ENCODE measurements at places on chromosomes 13 and 19. TPM values are rescaled to one million over a fixed set of nuclear protein-coding genes. Genes with fewer than 3 reads are reported as not detected.

KDM4B gene
- 38.6 TPM for total RNA-seq

ATP4A gene
- total RNA-seq: not detected

CLEC11A gene
- total RNA-seq: 4.0 TPM

CYP4F11 gene
- 0.30 TPM for total RNA-seq

BCAM gene
- 91.9 TPM for total RNA-seq

ZSCAN1 gene
- not detected for total RNA-seq

DACT3 gene
- total RNA-seq: 14.1 TPM

TMEM259 gene
- total RNA-seq: 106 TPM

PTGER1 gene
- not detected for total RNA-seq

GRCh38 chr19:41569481-41570150 lies 6.3 kb upstream of the CEACAM21 start:
- DNase-seq: no peak

GRCh38 chr13:90156390-90156789 lies 1191.1 kb upstream of the MIR17HG start:
- DNase-seq: no peak

DNA sequence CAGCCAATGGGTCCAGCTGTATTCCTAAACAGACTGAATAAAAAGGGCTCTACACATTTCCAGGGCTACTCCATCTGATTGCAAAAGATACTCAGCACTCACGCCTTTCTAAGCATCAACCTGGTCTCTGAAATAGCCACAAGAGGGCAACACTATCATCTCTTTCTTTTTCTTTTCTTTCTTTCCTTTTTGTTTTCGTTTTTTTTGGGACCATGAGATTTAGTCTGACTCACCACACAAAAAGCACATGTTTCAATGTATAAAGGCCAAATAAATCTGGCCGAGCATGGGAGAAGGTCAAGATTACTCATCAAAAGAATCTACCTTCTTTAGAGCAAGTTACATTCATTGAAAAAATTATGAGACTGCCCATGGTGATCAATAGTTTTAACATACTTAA lies 805.6 kb upstream of the ARGLU1 start:
- no peak for DNase-seq

DNA sequence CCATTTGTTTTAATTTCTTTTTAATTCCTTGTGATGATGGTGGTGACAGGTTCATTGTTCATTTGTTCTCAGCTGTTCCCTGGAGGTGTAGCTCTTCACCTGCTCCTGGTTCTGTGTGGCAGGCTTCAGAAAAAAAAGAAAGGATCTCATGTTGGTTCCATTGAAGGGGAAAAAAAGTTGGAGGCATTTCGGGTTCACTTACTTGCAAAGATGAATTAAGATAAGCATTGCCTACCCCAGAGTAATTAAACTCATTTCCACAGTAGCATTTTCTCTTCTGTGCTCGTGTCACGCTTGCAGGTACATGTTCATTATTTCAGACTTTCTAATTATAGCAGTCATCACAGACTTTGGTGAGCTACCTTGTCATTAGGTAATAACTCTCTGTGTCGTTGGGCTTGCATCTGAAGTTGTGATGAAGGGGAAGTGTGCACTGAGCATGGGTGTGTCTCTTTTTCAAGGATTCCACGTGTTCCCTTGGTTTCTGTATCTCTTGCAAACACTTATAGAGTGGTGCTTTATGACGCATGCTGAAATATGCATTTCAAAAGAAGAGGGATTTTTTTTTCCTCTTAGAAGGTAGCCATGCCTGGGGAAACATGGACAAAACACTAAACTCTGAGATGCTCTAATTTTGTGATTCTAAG lies 69.1 kb downstream of the MTUS2 start:
- no peak for DNase-seq

DNA sequence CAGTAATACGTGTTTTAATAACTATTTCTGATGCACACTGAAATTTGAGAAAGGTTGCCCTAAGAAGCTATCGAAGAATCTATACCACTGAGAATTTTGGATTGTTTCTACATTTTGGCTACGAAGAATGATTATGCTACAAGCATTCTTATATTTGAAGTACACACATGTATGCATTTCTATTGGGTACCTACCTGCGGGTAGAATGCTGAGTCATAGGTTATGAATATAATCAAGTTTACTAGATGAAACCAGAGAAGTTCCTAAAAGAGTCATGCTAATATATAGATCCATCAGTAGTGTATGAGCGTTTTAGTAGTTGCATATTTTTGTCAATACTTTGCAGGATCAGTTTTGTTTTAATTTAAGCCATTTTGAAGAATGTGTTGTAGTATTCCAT lies 62.0 kb upstream of the PCDH20 start:
- no peak for DNase-seq

GRCh38 chr19:13160557-13160956 lies 10.3 kb downstream of the IER2 start:
- DNase-seq: no peak

DNA sequence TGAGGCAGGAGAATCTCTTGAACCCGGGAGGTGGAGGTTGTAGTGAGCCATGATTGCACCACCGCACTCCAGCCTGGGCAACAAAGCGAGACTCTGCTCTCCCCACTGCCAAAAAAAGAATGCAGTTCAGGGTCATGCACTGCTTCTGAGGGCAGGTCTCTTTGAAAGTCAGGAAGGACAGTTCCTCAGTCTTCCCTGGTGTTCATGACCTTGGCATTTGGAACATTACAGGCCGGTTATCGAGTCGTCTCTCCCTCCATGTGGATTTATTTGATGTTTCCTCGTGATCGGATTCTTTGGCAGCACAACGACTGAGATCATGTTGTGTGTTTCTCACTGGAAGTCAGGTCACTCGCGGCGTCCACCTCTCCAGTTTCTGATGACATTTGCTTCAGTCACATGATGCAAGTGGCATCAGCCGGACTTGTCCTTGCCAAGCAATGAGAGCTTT lies 17.2 kb downstream of the FGF21 start:
- no peak for DNase-seq

DNA sequence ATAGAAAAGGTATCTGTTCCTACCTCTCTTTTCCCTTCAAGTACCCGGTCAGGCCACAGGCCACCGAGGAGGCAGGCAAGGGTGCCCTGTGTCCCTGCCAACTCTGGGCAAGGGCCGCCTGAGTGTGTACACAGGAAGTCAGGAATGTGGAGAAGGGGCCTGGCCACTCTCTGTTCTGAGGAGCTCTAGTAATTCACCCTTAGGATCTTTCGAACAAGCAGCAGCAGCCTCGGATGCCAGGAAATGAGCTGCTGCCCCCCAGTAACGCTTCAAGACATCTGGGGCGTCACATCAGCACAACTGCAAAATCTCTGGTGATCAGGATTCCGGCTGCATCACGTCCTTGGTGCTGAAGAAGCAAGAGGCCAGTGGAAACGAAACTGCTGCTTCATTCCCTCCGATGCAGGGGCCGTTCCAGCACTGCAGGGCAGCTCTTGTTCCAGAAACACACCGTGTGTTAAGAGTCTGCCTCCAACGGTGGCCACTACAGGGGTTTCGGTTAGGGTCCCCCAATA lies 2.0 kb downstream of the RAB20 start:
- DNase-seq: peak; percentile 64

DNA sequence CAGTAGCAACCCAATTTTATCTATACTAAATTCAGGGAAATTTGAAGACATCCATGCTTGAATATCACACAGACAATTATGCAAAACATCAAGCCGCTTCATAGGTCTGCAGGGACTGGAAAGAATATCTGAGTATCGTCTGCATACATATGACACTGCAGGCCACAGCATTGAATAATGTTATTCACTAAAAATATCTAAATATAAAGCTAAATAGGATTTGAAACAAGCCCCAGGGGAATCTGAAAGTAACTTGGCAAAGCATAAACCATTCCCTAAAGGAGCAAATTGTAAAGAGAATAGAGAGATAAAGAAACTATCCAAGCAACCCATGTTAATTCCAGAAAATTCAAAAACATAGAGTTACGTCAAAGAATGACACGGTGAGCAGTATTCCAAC lies 1251.0 kb downstream of the PCDH17 start:
- DNase-seq: no peak

GRCh38 chr19:676339-677105 lies at the start of gene FSTL3:
Gene FSTL3 (plus strand): TSS chr19:676392. CDS start chr19:676424, 32 bp downstream.
- no peak for DNase-seq

- no peak for DNase-seq
These were observed 661 bp downstream of the PALM3 start for GRCh38 chr19:14061081-14061749.

DNA sequence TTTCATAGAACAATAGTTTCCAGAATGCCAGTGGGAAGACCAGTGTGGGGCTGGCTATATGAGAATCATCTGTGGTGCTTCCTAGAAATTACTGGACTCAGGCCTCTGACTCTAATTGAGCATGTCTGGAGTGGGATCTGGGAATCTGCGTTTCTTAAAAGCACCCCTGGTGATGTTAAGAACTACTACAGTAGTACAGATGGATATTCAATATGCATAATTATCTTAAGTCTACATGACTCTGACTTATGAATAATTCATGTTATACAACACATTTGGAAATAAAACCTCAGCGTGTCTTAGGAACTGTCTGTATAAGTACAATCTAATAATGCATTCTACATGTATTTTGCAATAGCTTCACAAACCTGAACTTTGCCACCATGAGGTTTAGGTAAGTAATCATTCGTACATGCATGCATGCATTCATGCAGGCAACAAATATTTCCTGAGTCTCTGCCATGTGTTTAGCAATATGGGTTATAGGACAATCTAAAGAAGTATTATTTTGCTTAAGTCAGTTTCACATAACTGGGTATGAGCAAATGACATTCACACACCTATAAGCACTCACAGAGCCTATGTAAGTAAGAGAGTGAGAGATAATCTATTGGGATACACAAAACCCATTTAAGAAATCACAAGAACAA lies 62.0 kb downstream of the EPSTI1 start:
- no peak for DNase-seq

GRCh38 chr19:54684527-54684926 lies 21.7 kb downstream of the LILRB4 start:
- no peak for DNase-seq

GRCh38 chr19:7652061-7652641 lies 15.2 kb downstream of the STXBP2 start:
- peak; percentile 94 for DNase-seq

DNA sequence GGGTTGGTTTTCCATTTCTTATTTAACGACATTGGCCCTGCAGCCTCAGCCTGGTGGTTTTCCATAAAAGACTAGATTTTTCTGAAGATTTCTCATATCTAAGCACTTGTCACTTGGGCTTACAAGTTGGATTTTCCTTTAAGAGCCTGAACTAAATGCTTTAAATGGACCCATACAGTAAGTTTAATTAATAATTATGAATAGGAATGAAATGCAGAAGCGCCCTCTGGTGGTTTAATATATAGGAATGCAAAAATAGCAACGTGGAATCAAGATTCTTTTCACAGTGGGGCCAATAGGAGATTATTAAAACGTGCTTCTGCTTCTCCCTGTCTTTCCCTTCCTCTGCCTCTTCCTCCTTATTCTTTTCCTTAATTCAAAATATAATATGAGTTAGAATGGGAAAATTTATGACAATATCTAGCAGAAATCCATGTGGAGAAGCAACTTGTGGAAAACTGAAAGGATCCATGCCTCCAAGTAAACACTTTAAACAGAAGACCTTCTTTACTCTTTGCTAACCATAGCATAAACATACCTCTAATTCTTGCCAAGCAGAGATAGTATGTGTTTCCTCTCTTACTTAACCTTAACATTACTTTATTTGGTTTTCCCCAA lies 324.0 kb downstream of the GPC5 start:
- DNase-seq: no peak

DNA sequence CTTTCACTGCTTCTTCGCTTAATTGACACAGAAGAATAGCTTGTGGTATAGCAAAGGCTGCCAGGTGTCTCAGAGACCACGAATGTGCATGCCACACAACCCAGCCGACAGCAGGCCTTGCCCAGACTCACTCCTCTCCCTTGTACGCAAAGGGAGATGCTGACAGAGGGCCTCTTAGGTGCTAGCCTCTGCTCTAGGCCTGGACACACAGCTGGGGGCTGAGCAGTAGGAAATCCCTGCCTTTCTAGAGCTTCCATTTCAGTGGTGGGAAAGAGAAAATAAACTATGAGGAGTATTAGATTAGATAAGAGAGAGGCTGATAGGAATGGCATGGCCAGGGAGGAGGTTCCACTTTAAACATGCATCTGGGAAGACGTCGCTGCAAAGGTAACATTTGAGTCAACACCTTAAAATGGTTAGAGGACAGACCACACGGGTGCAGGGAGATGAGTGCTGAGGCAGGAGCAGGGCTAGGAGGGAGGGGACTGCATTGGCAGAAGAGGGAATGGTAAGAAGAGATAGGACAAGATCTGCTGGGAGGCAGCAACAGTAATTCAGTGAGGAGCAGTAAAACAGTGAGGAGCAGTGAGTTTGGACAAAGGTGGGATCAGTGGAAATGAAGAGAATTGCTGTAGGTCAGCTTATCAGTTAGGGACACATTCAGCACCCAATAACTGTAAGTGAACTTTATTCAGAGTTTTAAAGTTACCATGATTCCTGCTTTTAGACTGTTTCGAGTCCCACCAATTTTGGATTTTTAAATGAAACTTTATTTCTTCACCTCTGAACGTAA lies 100.0 kb downstream of the RNF17 start:
- no peak for DNase-seq

DNA sequence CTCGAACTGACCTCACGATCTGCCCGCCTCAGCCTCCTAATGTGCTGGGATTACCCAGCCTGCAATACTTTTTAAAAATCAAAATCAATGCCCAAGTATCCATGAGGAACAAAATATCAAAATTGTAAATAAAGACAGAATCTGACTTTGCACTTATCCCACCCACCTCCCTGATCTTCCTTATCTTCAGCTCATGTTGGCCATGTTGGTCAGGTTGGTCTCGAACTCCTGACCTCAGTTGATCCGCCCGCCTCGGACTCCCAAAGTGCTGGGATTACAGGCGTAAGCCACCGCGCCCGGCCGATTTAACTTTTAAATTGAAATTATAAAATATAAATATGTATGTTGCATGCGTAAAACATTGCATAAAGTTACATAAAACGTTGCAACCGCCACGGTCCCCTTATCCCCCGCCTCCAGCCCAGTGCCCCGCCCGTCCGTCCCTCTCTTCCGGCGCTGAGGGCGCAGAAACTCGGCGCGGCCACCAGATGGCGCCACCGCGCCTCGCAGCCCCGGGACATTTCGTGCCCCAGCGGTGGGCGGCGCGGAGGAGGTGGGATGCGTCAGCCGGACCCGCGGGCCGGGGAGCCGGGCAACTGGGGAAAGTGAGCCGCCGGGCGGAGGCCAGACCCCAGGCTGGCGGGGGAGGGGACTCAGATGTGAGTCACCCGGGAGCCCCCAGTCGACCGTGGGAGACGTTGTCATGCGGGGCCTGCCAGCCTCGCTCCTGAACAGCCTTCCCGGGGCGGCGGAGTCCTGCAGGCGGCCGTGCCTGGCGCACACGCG lies 1.5 kb upstream of the GADD45B start:
- peak; percentile 94 for DNase-seq

- no peak for DNase-seq
These were observed 22.9 kb downstream of the ZNF114 start for GRCh38 chr19:48292798-48293197.

- no peak for DNase-seq
These were observed 555.4 kb downstream of the KCTD12 start for GRCh38 chr13:76330761-76331160.

- no peak for DNase-seq
These were observed 18.1 kb downstream of the CEBPA start for GRCh38 chr19:33284146-33284643.

GRCh38 chr19:10872546-10873107 lies 1.3 kb downstream of the CARM1 start:
- no peak for DNase-seq

Data from Right ventricle myocardium inferior (tissue), 1 donor.